ENCODE measurements at places on chromosomes 5 and 9.
A peak's percentile ranks its signal among the peaks of the same experiment; 100 is the strongest.

DNA sequence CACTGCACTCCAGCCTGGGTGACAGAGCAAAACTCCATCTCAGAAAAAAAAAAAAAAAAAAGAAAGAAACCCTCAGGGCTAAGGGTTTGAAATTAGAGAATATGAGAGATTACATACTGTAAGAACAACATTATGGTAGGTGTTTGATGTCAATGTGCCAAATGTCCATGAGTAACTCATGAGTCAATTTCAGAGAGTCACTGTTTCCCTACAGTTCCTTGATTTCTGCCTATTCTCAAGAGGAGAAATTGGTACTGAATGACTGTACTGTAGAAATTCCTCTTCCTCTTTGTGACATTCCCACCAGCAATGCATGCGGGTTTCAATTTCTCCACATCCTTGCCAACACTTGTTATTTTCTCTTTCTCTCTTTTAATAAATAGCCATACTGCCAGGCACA is 35.2 kb downstream of the MARVELD2 start:
- no peak for DNase-seq

- DNase-seq, result no peak
Measured at GRCh38 chr5:142900927-142901326, 130.8 kb downstream of the ARHGAP26 start.

DNA sequence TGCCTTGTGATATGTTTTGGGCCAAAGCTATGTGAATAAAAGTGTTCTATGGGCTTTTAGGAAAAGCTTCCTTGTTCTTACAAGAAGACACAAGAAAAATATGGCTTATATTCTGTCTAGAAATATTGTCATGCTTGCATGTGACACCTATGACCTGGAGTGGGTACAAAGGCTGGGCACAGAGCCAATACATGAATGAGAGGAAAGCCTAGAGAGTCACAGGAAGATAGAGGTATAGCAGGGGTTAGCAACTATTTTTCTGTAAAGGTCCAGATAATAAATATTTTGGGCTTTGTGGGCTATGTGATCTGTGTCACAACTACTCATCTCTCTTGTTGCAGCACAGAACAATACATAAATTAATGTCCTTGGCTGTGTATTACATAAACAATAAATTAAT is 196.6 kb upstream of the CD180 start:
- DNase-seq, result peak; percentile 71

DNA sequence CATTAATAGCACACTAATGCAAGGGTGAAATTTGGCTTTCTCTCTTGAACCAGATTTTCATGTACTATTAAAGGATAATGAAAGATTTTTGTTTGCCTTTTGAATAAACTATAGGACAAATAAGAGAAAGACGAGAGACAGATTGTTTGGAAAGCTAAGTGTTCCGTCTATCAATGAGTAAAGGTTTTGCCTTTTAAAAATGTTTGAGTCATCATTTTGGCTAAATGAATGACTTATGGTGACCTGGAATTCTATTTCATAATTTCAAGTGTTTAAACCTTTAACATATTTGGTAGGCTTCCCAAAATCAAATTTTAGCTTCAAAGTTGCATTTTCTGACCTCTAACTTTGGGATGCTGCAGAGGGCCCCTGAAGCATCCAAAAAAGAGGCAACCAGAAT is 145.2 kb downstream of the SLC25A46 start:
- DNase-seq, result no peak

GRCh38 chr5:78511121-78511906 is 137.3 kb downstream of the LHFPL2 start:
- no peak for DNase-seq

DNA sequence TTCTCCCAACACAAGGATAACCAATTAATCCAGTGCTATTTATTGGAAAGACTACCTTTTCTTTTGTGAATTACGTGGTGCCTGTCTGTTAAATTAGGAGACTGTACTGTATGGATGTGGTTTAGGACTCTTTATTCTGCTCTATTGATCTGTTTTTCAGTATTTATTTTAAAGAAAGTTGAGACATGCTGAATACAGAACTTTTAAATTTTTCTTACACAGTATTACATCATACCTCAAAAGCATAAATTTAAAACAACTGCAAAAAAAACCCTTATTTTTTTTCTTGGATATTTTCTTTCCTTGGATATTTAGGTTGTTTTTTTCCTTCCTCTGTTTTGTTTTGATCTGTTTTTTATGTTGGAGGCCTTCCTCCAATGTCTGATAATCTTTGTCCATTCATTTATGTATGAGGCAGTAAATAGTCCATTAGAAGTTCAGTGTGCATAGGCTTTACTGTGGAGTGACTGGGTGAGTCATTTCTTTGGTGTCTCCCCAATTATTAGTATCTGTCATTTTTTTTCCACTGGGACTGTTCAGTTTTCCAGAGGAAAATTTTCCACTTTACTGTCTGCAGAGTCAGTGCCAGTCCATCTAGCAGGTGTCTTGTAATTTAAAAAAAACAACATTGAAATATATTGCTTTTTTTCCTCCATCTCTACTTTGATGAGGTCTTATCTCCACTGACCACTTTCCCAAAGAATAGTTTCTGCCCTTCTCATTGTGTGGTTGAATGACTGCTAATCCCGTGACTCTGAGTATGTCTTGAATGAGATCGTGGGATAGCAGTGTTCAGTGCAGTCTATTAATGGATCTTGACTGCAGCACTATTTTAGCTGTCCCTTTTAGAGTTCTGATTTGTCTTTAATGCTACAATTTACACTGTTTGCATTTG is 15.2 kb downstream of the CYSTM1 start:
- no peak for DNase-seq

- no peak for DNase-seq
Measured at GRCh38 chr9:89149726-89150125, 28.9 kb downstream of the SHC3 start.

GRCh38 chr5:81835814-81836367 is 85.0 kb upstream of the SSBP2 start:
- DNase-seq, result peak; percentile 86

DNA sequence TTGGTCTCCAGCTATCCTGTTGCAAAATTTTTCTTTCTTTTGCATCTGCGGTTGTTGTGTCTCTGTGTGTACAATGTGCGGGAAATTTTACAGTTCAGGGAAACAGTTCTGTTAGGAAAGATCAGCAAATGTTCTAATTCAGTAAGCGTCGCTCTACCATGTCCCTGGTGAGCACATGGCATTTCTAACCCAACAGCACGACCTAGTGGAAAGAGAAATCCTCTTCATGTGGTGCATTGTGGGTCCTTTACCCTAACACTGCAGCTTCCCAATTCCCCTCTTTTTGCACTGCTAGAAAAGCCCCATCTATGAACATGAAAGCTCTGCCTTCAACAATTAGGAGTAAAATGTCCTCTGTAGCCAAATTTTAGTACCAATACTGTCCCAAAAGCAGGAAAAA is 974.2 kb upstream of the CDH9 start:
- DNase-seq, result no peak

- peak; percentile 82 for DNase-seq
Measured at GRCh38 chr5:6732634-6733410, 19.6 kb downstream of the TENT4A start.

DNA sequence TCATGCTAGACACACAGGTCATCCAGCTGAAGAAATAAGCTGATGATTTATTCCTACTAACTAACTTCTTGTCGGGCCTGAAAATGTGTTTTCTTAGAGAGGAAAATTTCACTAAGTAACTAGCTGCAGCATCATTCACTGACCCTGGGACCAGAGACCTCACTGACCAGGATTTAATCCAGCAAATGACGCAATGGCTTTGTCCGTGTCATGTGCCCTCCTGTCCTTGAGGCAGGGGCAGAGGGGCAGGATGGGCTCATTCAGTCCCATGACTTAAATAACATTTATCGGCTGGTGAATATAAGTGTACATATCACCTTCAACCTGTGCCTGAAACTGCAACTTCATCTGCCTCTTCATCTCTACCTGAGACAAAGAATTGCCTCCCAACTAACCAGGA is 154.8 kb downstream of the SEMA5A start:
- no peak for DNase-seq

GRCh38 chr5:133376986-133377385 is 235.4 kb downstream of the FSTL4 start:
- DNase-seq, result no peak

- no peak for DNase-seq
Measured at GRCh38 chr5:56175488-56175887, 57.6 kb downstream of the ANKRD55 start.

DNA sequence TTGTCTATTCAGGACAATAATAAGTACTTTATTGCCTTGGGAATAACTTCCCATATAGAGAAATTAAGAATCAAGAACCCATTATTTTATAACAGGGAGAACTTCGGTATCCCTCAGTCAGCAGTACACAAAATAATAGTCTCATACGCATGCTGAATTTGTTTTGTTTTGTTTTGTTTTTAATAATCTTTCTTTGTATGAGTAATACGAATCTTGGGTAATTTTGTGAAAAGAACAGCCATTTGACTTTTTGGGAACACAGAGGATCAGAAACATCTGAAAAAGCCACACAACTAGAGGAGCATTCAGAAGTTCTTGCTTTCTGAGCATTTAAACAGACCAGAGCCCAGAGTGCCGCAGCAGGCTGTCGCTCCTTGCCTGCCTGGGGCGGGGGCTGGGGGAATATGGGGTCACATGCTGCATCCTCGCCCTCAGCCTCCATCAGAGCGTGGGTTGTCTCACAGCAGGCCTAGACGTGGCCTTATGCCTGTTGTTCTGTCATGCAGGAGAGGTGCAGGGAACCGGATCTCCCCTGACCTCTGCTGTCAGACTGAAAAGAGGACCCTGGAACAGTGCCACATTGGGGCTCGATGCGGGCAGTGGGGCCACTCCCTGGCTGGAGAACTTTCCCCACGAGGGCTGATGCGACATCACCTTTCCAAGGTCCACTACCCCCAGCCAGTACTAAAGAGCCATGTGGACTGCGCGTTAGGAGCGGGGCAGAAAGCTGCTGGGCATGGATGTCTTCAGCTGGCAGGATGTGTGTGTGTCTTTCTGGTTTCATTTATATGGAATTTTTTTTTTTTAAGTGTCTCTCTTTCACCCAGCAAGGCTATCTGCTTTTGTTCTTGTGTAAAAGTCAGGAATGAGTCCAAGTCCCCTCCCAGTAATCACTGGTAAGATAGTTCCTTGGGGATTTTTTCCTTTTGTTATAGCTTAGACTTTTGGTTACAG is 133.4 kb upstream of the OTULINL start:
- peak; percentile 94 for DNase-seq

DNA sequence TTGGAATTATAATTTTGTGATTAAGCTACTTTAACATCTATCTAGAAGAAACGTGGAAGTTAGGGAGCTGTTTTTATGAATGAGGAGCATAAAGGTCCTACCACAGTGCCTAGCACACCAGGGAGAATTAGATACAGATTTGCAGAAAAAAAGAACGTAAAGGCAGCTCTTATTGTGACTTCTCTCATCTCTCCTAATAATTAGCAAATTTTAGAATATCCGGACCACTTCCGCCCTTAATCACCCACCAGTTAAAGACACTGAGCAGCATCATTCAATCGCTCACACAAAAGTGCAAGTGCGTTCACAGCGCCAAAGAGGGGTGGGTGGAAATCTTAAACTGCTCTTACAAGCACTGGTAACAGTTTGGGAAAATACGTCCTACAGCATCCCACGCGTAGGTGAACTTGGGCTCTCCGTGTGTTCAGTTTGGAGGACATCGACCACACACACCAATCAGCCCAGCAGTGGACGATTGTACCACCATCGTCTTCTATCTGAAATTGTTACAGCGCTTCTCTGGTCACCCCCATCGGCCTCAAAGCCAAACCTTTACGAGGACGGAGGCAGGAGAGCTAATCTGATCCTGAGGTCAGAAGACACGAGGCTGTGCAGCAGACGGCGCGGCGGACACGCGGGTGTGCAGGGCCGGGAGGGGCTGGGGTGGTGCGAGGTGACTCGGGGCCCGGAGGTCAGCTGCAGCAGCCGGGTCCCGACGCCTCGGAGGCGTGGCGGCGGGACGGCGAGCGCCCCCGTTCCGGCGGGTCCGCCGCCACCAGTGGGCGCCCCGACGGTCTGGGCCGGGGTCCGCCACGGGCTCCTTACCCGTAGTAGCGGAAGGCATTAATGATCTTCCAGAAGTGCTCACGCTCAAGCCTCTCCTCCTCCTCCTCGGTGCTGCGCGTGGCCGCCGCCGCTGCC is 646 bp downstream of the CARNMT1 start:
- DNase-seq, result peak; percentile 84

GRCh38 chr9:89770531-89771174 is 165.8 kb downstream of the GADD45G start:
- DNase-seq, result peak; percentile 93

GRCh38 chr9:135903358-135903656 is 4.0 kb downstream of the CAMSAP1 start:
- DNase-seq, result no peak

DNA sequence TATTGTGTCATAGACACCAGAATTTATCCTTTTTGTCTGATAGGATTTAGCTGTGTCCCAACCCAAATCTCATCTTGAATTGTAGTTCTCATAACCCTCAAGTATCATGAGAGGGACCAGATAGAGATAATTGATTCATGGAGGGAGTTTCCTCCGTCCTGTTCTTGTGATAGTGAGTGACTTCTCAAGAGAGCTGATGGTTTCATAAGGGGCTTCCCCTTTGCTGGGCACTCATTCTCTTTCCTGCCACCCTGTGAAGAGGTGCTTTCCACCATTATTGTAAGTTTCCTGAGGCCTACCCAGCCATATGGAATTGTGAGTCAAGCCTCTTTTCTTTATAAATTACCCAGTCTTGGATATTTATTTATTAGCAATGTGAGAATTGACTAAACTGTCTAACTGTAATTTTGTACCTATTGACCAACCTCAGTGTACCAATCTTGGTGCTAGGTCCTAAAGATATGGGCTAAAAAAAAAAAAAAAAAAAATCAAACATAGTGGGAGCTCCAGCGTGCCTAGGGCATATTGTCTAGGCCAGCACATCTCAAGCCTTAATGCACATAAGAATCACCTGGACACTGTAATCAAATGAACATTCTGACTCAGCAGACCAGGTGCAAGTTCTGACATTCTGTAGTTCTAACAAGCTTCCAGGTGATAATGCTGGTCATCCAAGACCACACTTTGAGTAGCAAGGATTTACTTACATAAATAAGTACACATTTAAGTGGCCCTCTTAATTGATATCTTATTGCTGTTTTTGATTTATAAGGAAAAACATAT is 30.5 kb downstream of the ST8SIA4 start:
- no peak for DNase-seq

DNA sequence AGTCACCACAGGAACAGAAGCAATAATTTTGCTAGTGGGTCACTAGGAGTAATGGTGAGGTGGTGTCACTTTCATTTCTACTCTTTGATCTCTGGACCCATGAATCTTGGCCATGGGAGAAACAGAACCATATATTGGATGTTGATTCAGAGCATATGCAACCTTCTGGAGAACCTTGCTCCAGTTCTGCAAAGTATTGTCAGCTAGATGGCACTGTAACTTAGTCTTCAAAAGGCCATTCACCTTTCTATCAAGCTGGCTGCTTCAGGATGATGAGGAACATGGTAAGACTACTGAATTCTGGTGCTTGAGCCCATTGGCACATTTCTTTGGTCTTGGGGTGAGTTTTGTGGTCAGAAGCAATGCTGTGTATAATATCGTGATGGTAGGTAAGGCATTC is 129.1 kb upstream of the FBN2 start:
- DNase-seq, result peak; percentile 8
